Urothelium cell line (cell line): ENCODE measurements at places on chromosomes 2 and 18.
A peak's percentile ranks its signal among the peaks of the same experiment; 100 is the strongest.

DNA sequence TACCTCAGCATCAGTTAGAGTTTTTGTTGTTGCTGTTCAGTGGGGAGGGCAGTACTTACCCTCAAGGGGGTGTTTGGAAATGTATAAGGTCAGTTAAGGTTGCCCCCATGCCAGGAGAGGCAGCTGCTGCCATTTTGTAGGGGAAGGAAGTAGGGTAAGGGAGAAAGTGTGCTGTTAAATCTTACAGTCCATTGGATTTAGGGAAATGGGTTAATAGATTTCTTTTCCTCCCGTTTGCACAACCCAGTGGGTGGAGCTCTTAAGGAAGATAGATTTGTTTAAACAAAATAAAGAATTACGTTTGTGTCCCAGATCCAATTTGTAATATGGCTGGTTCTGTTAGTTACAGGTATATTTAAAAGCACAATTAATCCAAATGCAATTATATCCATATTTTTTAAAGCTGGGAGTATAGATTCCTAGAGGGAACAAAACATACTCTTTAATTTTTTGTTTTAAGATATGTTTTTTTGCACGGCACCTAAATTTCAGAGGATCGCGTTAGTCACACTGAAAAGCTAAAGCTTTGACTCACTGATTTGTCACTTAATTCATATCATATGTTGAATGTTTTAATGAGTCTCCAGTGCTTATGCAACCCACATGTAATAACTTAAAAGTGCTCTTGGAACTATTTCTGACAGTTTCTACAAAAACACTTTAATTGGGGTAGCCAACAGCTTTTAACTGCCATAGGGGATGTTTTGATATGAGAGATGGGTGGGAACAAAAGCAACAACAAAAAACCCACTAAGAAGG lies 9.0 kb upstream of the CWC22 start:
- DNase-seq: no peak

GRCh38 chr2:33008716-33009115 lies 62.0 kb downstream of the LTBP1 start:
- DNase-seq: no peak

DNA sequence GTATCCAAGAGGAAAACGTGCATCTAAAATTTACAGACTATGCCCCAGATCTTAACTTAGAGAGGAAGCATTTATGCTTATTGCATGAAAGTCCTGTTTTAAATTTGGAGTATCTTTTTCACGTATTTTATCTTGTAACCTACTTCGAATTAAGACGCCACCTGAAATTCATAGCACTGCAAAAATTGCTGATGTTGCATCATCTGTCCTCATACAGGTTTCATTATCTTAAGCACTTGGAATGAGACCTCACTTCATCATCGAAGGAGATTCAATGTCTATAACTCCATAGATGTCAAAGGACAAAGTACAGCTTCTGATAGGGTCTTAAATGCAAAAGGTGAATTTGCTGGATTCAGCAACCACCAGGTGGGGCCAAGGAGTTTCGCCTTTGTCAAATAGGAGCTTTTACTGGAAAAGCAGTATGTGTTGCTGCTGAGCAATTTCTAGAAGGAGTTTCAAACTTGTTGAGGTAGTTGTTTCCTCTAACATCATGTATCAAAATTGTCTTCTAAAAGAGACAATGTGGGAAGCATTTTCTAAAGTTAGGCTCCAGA lies 106.4 kb upstream of the CCDC85A start:
- DNase-seq: peak; percentile 40

DNA sequence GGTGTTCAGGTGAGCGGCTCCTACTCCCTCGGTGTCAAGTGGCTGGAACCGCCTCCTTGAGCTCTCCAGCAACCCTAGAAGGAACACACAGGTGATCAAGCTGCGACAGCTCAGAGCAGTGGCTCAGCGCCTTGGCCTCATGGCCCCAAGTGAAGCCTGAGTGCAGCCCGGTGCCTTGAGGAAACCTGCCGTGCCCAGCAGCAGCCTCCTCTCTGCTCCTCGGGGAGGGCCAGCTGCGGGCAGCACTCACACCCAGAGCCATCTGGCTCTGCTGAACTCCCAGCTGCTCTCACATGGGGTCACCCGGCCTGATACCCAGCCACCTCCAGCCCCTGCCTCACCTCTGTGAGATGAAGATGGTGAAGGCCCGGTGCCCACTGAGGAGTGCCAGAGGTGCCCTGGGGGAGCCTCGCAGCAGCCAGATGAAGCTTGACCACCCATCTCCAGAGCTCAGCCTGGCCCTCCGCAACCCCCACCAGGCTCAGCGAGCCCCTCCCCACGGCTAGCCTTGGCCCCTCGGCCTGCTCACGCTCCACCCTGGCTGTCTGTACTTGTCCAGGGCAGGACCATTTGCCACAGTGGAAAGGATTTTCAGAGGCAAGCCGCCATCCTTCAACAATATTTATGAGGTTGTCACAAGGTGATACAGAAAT lies 70.6 kb upstream of the RAB6C start:
- no peak for DNase-seq

- no peak for DNase-seq
Observed at GRCh38 chr2:2464643-2465042, 133.6 kb upstream of the MYT1L start.

DNA sequence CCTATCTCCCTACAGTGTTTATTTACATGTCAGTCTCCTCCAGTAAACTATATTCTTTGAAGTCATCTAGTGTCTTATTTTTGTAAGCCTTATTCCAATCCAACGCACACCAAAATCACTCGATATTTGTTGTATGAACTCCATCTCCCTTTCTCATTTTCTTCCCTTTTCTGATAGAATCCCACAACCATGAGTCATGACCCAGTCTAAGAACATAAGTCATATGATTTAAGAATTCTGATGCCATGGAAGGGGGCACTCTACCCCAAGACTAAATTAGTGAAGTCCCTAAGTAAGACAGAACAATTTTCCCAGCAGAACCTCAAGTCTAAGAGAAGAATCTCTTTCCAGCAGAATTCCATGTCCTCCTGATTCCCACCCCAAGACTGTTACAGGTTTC lies 5.4 kb downstream of the CHMP3 start:
- DNase-seq: no peak

DNA sequence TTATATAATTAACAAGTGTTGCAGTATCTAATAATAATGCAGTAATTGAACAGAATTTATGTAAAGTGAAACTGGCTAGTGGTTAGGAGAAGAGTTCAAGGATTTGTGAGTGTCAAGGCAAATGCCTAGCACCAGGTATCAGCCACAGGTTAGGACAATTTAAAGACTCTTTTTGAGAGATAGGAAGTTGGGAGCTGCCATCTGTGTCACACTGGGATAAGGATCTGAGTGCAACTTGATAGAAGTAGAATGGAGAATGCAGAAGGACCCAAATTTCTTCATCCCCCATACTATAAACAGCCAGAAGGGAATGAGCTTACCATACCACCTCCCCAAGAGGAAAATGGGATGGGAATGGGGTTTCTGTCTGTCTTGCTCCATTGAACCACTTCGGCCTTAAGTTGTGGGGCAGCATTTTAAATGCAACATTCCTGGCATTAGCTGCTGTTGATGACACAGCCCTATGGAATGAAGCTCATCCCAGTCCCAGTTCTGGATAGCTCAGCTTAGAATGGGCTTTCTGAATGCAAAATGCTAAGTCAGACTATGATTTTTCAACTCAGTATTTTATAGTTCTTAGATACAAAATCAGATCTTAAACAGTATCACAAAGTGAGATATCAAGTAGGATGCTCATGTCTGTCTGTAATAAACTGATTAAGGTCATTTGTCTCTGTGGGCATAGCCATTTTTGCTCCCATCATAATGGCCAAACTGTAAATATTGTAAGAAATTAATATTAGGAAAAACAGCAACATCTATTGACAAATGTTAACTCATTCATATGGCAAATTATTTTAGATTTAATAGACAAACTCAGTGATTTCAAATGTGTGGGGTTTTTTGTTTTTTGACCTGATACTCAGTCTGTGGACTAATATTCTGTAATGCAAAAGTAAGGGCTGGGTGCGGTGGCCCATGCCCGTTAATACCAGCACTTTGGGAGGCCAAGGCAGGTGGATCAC lies 44.0 kb downstream of the GPR155 start:
- DNase-seq: peak; percentile 69

DNA sequence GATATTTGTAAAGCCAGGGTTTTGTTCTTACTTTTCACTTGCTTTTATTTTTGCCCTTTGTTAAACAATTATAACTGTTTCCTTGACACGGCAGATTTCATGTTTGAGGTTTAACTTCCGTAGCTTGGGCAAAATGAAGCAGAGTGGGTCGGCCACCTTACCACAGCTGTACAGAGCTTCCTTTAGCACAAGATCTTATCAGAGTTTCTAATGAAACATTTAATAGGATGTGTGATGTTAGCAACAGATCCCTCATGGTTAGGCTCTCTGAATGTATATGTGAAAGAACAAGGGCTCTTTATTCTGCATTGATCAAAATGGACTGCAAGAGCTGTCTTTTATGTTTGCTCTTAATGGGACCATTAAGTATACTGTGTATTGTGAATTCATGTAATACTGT lies 22.3 kb downstream of the RNF125 start:
- no peak for DNase-seq

DNA sequence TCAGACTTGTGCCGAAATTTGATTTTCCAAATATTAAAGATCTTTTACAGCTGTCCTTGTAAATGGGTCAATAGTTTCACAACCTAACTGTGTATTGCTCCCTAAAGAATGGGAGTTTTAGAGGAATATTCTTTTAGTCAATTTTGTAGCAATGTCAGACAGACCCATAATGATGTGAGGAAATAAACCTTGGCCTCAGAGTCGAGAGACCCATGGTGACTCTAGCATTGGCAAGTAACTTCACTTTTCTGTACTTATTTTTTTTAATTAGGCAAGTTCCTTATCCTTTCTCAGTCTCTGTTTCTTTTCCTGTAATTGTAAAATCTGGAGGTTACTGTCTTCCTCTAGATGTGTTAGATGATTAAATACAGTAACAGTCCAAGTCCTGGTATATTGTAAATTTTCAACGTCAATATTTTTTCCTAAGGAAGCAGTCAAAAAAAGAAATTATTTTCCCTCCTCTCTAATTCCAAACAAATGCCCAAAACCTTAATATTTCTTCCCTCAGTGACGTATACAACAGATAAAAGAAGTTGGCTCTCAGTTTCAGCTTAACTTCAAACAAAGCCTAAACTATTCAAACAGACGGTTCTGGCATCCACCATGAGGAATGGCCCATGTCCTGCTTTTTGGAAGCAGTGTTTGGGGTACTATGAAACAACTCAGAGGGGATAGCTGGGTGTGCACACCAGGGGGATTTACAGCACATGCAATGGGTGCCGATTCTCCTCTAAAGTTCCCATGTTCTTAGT lies 466.7 kb downstream of the TNS1 start:
- DNase-seq: no peak

DNA sequence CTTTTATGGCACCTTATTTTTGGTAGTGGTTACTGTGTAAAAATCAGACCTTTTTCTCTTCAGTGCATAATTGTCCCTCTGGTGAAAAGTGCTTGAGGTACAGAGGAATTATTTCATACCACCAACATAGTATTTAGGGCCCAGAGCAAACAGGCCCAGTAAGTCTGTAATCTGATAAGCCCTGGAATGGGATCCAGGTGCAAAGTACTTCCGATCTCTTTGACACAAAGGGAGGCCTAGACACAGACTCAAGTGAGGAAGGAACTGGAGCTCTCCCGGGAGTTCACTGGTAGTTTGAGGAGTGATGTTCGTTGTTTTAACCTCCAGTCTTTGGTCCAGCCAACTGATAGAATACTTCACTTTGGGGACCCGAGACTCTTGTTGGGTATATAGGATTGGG lies 57.4 kb downstream of the RAB31 start:
- DNase-seq: no peak

- DNase-seq: no peak
Observed at GRCh38 chr2:52072949-52073348, 1041.0 kb upstream of the NRXN1 start.

GRCh38 chr2:73969356-73969755 lies 15.4 kb upstream of the TET3 start:
- DNase-seq: no peak

DNA sequence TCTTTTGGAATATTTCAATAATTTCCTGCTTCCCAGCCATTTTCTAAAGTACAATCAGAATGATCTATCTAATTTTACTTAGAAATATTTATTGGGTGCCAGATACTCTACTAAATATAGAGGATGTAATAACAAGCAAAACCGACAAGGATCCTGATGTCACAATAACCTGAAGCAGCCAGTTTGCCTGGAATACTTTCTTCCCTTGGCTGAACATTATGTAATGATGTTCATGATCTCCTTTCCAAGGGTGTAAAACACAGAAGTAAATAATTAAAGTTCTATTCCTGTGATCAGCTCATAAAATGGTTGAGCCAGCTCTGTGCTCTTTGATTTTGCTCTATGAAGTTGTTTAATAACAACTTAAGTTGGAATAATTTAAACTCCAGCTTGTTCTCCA lies 2.6 kb upstream of the MRPL19 start:
- no peak for DNase-seq

- DNase-seq: no peak
Observed at GRCh38 chr2:7954234-7954633, 727.6 kb upstream of the ID2 start.

GRCh38 chr2:158487419-158487818 lies 30.7 kb downstream of the PKP4 start:
- no peak for DNase-seq

- no peak for DNase-seq
Observed at GRCh38 chr2:28155627-28156026, 237.0 kb upstream of the FOSL2 start.

- DNase-seq: no peak
Observed at GRCh38 chr2:241112046-241112445, 10.0 kb upstream of the MTERF4 start.

DNA sequence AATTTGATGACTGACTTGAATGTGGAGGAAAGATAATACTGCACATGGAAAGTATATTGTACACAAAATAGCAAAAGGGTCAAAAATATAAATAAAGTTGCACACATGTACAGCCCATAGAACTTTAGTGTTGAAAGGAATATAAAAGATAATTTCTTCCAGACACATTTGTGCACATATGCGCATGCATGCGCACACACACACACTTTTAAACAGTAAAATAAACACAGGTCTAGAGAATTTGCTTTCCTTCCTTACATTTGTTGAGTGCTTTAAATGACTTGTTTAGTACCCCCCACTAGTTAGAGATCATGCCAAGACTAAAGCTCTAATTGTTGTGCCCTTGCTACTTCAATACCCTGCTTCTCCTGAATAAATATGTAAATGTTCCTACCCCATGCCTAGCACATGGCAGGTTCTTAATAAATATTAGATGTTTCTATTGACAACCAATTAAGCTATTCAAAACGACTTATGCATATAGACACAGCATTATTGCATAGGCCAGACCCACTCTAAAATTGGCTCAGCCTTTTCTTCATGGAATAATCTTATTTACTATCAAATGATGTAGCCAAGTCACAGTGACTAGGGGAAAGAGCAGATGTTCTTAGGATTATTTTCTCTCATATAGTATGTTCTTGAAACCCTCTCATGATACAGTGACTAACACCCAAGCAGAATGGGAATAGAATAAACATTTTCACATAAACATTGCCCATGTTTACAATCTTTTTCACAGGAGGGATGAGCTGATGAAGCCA lies 165.5 kb upstream of the ACVR2A start:
- no peak for DNase-seq

DNA sequence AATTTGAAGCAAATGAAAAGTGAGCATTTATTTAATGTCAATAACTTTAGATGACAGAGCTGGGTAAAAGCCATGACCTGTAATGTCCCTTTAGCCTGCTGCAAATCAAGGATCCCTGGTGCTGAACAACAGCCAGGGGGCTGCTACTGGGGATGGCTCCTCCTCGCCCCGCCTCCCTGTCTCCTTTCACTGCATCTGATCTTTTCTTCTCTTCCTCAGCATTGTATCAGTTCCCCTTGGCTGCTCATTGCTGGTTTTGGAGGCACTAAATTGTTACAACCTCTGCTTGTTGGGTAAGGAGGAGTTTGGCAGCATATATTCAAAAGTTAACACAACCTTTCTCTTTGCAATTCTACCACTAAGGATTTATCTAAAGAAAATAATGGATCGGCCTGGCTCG lies 236.3 kb upstream of the ID2 start:
- no peak for DNase-seq
